ENCODE measurements at places on chromosomes 7 and 10.

DNA sequence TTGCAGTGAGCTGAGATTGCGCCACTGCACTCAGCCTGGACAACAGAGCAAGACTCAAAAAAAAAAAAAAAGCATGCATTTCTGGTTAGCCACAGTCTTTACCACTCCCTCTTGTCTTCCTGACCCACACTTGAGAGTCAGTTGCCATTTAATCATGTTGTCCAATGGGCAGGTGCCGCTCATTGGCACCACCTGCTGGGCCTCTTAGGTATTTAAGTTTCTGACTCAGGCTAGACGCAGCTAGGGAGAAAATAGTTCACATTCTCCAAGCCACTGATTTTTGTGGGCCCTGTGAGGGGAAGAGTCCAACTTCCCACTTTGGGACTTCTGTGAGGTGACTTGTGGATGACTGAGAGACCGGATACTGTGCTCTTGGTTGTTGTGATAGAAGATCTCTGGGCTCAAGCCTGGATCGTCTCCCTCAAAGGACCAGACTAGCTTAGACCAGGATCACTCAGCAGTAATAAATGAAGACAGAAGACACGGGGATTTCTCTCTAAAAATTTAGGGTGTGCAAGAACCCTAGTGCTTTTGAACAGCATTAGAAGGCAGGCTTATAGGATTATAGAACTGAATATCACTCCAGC is 26.8 kb upstream of the SORCS3 start:
- no peak for DNase-seq

GRCh38 chr10:128318913-128319312 is 192.7 kb upstream of the MKI67 start:
- no peak for DNase-seq

- DNase-seq, result no peak
Measured at GRCh38 chr7:126755381-126755780, 497.4 kb downstream of the GRM8 start.

GRCh38 chr10:571688-572451 is 117.6 kb downstream of the DIP2C start:
- DNase-seq, result no peak

- no peak for DNase-seq
Measured at GRCh38 chr7:46210467-46210866, 289.4 kb upstream of the IGFBP3 start.
